Small intestine (tissue), 16 donors: ENCODE measurements at places on chromosomes 16 and 17.

GRCh38 chr17:77783991-77784820 lies 174.3 kb upstream of the TNRC6C start:
- DNase-seq: peak; percentile 18
- no peaks in the 10 kb centered on the region for H3K36me3 ChIP-seq
- no peak overlapping the region for H3K27ac ChIP-seq

DNA sequence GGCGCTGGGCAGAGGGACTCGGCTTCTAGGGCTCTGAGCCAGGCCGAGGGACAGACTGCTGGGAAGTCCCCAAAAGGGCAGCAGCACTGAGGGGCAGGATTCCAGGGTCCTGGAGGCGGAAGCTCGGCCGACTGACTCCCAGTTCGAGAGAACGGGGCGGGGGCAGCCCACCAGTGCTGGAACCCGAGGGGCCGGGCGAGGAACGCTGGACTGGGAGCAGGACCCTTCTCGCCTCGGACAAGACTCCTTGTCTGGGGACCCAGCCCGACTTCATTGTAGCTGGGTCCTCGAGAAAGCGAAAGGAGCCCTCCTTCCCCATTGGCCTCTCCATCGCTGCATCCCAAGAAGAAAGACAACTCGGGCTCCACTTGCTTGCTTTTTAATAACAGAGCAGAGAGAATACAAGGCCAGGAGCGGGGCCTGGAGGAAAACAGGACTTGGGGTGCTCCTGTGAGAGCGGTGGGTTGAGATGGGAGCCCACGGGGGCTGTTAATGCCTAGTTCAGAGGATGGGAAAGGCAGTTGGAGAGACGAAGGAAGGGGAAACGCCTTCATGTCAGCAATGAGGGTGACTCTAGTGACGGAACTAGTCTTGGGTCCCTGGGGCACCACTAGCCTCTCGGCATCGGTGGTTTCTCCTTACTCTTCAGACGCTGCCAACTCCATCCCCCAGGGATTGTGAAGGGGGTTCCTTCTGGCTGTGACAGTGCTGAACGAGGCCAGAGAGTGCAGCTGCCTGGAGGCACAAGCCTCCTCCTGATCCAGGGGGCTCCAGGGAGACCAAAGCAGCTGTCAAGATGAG lies 492 bp upstream of the CAMTA2 start:
- H3K36me3 ChIP-seq: no peaks in the 10 kb centered on the region
- peak overlapping the region; percentile 91 for H3K27ac ChIP-seq
- peak overlapping the region; percentile 81 for H3K4me3 ChIP-seq
- no peaks in the 10 kb centered on the region for H3K27me3 ChIP-seq
- H3K4me1 ChIP-seq: peaks cover 27% of the 10 kb centered on the region
- no peak for DNase-seq

DNA sequence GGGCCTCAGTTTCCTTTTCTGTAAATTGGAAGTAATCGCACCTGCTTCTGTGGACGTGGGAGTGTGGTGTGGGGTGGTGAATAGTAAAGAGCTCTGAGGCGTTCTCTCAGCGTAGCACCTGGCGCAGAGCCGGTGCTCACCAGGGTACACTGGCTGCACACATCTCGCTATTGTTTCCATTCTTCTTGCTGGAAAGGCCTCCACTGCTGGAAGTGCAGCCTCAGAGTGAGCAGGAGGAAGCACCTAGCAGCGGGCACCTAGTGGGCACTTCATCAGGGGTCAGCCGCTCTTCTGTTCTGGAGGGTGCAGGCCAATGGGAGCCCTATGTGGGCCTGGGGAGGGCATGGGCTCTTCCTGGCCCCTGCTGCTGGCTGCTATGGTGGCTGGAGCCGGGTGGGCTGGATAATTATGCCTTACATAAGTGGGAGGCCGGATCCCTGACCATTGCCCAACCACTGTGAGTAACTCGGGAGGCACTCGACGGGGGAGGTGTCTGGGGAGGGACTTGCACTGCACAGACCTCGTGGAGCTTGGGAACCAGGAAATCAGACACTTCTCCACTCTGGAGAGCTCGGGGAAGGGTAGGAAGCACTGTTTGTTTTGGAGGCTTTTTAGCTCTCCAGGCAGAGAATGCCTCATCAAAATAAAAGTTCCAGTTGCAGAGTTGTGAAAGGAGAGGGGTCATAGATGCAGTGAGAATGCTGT lies 1.7 kb downstream of the MAP2K3 start:
- H3K27ac ChIP-seq: peak overlapping the region; percentile 96
- H3K4me1 ChIP-seq: peaks cover 15% of the 10 kb centered on the region
- H3K4me3 ChIP-seq: peak overlapping the region; percentile 84
- no peaks in the 10 kb centered on the region for H3K36me3 ChIP-seq

GRCh38 chr17:74870512-74870911 lies 2.3 kb downstream of the FDXR start:
- no peaks in the 10 kb centered on the region for H3K27me3 ChIP-seq
- no peak overlapping the region for H3K4me3 ChIP-seq
- peaks cover 15% of the 10 kb centered on the region for H3K4me1 ChIP-seq
- H3K27ac ChIP-seq: no peak overlapping the region
- no peak for DNase-seq

DNA sequence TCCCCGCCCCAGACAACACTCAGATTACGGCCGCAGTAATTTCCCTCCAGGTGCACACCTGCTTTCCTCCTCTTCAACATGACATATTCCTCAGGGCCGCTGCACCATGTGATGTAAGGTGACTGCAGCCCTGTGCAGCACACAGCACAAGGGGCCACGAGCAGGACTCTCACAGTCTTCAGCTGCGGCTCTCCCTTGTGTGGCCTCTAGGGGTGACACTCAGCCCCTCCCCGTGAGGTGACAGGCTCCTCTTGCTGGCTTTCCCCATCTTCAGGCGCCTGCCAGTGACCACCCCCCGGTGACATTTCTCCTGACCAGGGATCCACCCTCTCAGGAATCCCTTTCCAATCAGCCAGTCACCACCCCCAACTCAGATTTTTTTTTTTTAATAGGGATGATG lies 31.3 kb upstream of the ABCC3 start:
- H3K4me3 ChIP-seq: no peak overlapping the region
- DNase-seq: peak; percentile 10
- no peak overlapping the region for H3K27ac ChIP-seq
- no peaks in the 10 kb centered on the region for H3K36me3 ChIP-seq
- H3K4me1 ChIP-seq: no peaks in the 10 kb centered on the region

GRCh38 chr17:82848022-82848592 lies 8.3 kb upstream of the ZNF750 start:
- H3K4me1 ChIP-seq: peaks cover 8% of the 10 kb centered on the region
- H3K4me3 ChIP-seq: no peak overlapping the region
- no peaks in the 10 kb centered on the region for H3K36me3 ChIP-seq
- peak overlapping the region; percentile 67 for H3K27ac ChIP-seq
- peak; percentile 94 for DNase-seq
- H3K27me3 ChIP-seq: no peaks in the 10 kb centered on the region

- H3K27me3 ChIP-seq: no peaks in the 10 kb centered on the region
- H3K36me3 ChIP-seq: no peaks in the 10 kb centered on the region
- no peak overlapping the region for H3K4me3 ChIP-seq
- DNase-seq: peak; percentile 67
Measured at GRCh38 chr17:64736804-64737492, 74.8 kb upstream of the SMURF2 start.

DNA sequence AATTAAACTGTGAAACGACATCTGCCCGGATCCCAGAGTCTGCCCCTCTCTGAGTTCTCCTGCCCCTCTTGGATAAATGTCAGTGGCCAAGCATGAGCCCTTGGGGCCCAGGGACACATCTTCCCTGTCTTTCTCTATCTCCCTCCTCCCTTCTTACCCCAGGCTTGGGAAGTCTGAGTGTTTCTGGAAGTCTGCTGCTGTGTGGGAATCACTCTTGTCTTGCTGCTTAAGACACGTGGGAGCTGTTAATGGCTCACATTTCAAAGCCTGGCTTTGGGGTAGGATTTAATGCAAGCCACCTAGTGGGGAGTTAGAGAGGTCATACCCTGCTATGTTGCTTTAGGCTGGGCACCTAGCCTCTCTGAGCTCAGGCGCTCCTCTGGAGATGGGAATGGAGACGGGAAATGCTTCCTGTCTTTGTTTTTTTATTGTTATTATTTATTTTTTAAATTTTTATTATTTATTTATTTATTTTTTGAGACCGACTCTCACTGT lies 218.5 kb upstream of the CIBAR2 start:
- no peak overlapping the region for H3K27ac ChIP-seq
- peaks cover 17% of the 10 kb centered on the region for H3K36me3 ChIP-seq
- H3K4me3 ChIP-seq: no peak overlapping the region
- H3K4me1 ChIP-seq: peaks cover 65% of the 10 kb centered on the region

GRCh38 chr17:79919164-79919585 lies 79.9 kb upstream of the CBX4 start:
- H3K27ac ChIP-seq: peak overlapping the region; percentile 90
- H3K36me3 ChIP-seq: peaks cover 4% of the 10 kb centered on the region
- H3K27me3 ChIP-seq: no peaks in the 10 kb centered on the region

GRCh38 chr16:75494661-75495075 lies 573 bp downstream of the CHST6 start:
- no peaks in the 10 kb centered on the region for H3K36me3 ChIP-seq
- DNase-seq: peak; percentile 17
- H3K27me3 ChIP-seq: no peaks in the 10 kb centered on the region
- H3K4me3 ChIP-seq: no peak overlapping the region
- peaks cover 8% of the 10 kb centered on the region for H3K4me1 ChIP-seq

- peaks cover 39% of the 10 kb centered on the region for H3K36me3 ChIP-seq
- H3K27ac ChIP-seq: peak overlapping the region; percentile 100
- peak overlapping the region; percentile 96 for H3K4me3 ChIP-seq
- no peak for DNase-seq
- H3K4me1 ChIP-seq: peaks cover 19% of the 10 kb centered on the region
Measured at GRCh38 chr17:83080579-83080857, 1.1 kb downstream of the METRNL start.

DNA sequence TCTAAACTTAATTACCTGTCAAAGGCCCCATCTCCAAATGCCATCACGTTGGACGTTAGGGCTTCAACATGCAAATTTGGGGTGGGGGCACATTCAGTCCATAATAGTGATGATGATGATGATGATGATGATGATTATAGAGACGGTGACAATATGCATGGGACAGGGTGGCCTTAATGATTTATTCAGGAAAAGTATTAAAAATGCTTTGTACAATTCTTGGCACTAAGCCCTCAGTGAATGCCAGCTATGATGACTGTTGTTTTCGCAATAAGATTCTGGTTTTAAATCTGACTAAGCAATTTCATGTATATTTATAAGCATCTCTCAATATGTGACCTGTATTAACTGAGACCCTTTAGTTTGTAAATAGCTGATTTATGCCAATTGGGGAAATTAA lies 106.3 kb downstream of the C16orf95 start:
- DNase-seq: no peak
- no peak overlapping the region for H3K4me3 ChIP-seq
- no peak overlapping the region for H3K27ac ChIP-seq
- no peaks in the 10 kb centered on the region for H3K36me3 ChIP-seq
- H3K27me3 ChIP-seq: no peaks in the 10 kb centered on the region

DNA sequence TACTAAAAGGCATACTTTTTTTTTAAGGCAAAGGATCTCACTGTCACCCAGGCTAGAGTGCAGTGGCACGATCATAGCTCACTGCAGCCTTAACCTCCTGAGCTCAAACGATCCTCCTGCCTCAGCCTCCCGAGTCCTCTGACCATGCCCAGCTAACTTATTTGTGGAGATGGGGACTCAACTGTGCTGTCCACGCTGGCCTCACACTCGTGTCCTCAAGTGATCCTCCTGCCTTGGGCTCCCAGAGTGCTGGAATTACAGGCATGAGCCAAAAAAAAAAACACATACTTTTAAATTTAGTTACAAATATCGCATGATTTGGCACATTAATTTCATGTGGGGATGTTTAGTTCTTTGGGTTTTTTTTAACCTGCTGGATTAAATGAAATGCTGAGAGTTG lies 207.7 kb upstream of the CHMP6 start:
- no peak overlapping the region for H3K27ac ChIP-seq
- no peak overlapping the region for H3K4me3 ChIP-seq
- H3K4me1 ChIP-seq: peaks cover 2% of the 10 kb centered on the region
- DNase-seq: no peak
- H3K27me3 ChIP-seq: no peaks in the 10 kb centered on the region

- H3K4me1 ChIP-seq: no peaks in the 10 kb centered on the region
- no peak overlapping the region for H3K4me3 ChIP-seq
- no peaks in the 10 kb centered on the region for H3K27me3 ChIP-seq
- H3K36me3 ChIP-seq: no peaks in the 10 kb centered on the region
- H3K27ac ChIP-seq: no peak overlapping the region
Measured at GRCh38 chr17:73371836-73372235, 60.0 kb upstream of the CDC42EP4 start.
